GM12864 (cell line): ENCODE measurements at places on chromosomes 16 and 17.

DNA sequence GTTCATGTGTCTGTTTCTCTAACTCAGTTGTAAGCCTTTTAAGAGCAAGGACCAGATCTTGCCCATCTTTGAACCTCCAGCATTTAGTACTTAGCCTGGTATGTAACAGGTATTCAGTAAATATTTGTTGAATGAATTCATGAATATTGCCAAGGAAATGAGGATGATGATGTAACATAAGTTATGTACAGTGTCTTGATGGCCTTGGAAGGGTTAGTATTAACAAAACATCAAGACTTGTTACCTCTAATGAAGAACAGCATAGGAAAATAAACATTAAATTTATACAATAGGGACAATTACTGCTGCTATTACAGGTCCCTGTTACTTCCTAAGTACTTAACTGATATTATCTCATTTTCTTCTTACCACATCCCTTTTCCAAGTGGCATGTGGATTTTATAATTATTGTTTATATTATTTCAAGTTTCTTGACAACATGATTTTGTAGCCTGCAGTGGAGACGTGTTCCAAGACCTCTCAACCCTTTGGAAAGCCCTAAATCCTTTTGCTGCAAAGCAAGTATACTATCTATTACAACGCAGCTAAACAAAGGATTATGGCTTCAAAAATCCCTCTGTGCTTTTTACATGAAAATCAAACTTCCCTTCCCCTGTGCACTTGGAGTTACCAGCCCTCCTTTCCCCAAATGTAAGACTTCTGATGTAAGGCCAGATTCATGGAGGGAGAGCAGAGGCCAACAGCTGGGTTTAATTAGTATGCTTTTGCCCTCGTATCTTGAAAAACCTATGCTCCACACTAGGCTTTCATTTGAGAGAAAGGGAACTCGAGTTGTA lies 77.4 kb upstream of the SMIM36 start:
- no peak for DNase-seq

- DNase-seq = peak; percentile 19
Measured at GRCh38 chr16:22664561-22664997, 149.4 kb upstream of the HS3ST2 start.

- no peak for DNase-seq
Measured at GRCh38 chr16:17356243-17356933, 114.4 kb downstream of the XYLT1 start.

- DNase-seq = no peak
Measured at GRCh38 chr16:53541326-53541725, 38.3 kb upstream of the AKTIP start.

DNA sequence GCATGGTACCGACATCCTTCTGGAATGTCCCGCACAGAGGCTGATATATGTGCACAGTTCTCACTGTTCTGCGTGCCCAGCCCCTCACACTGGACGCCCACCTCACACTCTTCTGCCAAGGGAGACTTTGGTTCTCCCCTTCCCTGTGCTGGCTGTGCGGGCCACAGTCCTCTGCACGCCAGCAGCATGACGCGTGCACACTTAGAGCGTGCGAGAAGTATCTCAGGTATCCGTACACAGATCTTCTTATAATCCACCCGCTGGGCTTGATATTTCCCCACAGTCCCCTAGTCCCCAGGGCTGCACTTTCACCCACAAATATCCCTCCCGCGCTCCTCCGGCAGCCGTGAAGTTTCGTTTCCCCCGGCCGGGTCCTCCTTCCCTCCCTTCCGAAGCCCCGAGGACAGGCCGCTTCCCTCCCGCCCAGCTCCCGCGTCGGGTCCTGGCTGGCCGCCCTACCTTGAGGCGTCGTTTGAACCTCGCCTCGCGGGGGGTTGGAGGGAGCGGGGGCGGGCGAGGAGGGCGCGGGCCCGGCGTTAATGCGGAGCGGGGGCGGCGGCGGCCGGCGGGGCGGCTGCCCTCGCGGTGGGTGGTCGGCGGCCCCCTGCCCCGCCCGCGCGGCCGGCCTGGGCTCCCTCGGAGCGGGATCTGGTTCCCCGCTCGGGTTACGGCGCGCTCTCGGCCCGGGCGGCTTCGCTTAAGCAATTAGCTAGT lies 5.0 kb upstream of the FOXF1 start:
- DNase-seq = no peak

DNA sequence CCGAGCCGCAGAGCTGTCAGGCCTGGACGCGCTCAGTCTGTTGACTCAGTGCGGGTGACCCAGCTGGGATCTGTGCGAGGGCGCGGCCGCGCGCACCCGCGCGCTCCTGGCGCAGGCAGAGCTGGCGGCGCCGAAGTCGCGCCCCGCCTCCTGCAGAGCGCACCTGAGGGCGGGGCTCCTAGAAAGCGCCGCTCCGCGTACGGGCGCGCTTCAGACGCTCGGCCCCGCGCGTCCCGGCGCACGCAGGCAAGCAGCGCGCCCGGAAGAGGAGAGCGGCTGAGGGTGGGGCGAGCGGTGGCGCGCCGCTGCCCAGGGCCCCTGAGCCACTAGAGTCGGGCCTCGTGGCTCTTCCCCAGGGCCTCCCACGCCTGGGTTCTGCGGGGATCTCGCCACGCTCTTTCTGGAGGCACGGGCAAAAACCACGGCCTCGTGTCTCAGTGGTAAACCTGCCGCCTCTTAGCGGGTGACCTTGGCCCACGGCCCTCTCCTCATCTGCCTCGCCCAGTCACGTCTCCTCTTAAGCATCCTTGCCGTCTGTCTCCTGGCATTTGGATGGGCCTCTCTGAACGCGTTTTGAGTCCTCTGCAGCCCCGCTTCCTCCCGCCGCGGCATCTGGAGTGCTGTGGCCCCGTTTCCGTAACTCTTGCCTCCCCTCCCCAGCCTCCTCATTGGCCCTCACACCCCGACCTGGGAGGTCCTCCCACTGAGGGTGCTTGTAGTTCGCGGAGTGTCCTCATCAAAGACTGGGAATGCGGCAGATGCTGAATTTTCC lies at the start of gene ABCA5:
Gene ABCA5, minus strand, starts transcription at position 74 of the 772 bp plus-strand sequence. CDS start 12,718 bp downstream, outside the sequence.
- DNase-seq = peak; percentile 85
